CD14-positive monocyte (primary cell): ENCODE measurements at places on chromosomes 5 and 9. TPM values are rescaled to one million over a fixed set of nuclear protein-coding genes. Genes with fewer than 3 reads are reported as not detected.

DNA sequence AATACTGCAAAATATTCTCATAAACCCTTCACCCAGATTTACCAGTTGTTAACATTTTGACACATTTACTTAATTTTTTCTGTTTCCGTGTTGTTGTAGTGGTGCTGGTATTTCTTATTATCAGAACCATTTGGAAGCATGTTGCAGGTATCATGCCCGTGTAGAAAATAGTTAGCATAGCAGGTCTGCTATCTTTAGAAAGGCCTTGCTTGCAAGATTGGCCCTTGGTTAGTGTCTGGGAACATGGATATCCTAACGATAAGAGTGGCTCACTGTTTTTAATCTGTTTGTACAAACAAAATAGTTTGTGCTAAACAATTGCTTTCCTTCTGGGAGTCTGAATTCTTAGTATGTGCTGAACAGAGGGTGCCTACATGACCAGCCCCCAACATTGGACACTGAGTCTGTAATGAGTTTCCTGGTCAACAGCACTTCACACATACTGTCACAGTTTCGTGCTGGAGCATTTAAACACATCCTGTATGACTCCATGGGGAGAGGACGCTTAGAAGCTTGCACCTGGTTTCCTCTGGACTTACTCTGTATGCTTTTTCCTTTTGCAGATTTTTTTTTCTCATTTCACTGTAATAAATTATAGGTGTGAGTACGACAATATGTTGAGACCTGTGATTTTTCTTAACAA lies 66.9 kb downstream of the MAN2A1 start:
- no peak overlapping the region for H3K27ac ChIP-seq
- no peaks in the 10 kb centered on the region for H3K4me1 ChIP-seq
- H3K4me3 ChIP-seq: no peak overlapping the region
- H3K27me3 ChIP-seq: no peaks in the 10 kb centered on the region

DNA sequence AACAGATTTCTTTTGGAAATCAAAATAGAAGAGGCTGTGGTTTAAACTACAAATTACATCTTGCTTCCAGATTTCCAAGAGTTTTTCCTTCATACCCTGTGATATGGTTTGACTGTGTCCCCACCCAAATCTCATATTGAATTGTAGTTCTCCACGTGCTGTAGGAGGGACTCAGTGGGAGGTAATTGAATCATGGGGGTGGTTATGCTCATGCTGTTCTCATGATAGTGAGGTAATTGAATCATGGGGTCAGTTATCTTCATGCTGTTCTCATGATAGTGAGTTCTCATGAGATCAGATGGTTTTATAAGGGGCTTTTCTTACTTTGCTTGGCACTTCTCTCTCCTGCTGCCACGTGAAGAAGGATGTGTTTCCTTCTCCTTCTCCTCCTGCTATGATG lies 687.0 kb upstream of the ZNF608 start:
- no peak for DNase-seq
- H3K27ac ChIP-seq: no peak overlapping the region
- H3K27me3 ChIP-seq: no peaks in the 10 kb centered on the region
- no peak overlapping the region for H3K4me3 ChIP-seq

GRCh38 chr5:154625031-154625430 lies 130.1 kb upstream of the LARP1 start:
- H3K27ac ChIP-seq: no peak overlapping the region
- no peak overlapping the region for H3K4me3 ChIP-seq
- no peak for DNase-seq
- H3K27me3 ChIP-seq: no peaks in the 10 kb centered on the region
- no peaks in the 10 kb centered on the region for H3K4me1 ChIP-seq

Gene ESM1
- not detected for polyA plus RNA-seq

Gene GKAP1
- 0.46 and 1.5 TPM in 2 replicates for polyA plus RNA-seq

DNA sequence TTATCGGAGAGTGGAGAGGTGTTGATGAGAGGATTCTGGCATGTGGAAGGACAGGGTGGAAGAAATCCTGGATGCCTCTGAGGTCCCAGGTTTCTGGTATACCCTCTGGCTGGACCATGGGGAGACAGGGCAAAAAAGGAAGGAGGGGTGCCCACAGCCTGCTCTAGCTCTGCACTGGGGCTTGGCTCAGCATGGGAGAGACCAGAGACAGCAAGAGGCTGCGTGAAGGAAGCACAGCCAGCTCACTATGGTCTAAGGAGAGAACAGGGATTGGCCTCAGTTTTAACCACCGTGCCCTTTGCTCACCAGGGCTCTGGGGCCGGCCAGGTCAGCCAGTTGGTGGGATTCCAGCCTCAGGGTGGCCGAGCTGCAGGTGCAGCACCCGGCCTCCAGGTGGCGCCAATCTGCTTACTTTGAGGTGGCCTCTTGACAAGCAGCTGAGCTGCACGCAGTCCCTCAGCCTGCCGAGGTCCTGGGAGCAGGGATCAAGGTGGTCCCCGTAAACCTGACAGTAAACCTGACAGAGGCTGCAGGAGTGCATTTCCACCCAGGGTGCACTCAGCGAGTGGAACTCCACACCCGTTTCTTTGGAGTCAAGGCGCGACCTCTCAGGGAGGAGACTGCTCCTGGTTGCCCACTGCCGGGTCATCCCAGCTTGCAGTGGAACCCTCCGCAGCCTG lies 25.0 kb upstream of the SPTLC1 start:
- no peaks in the 10 kb centered on the region for H3K36me3 ChIP-seq
- H3K4me1 ChIP-seq: peaks cover 14% of the 10 kb centered on the region
- H3K4me3 ChIP-seq: no peak overlapping the region
- H3K27me3 ChIP-seq: peaks cover 13% of the 10 kb centered on the region

DNA sequence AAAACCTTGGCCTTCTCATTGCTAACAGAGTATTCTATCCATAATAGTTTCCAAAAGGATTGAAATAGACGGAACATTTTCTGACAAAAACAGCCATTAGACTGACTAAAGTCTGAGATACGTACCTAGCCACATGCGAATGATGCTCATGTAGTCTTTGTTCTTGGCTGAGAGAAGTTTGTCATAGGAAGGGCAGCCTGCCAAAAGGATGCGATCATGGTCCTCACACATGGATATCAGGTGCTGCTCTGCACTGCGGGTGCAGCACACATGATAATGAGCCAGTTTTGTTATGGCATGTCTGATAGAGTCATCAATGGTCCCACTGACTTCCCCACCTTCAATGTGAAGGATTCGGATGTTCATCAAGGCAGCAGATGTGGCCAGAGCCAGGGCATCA lies 12.3 kb downstream of the GNE start:
- H3K27ac ChIP-seq: no peak overlapping the region
- H3K27me3 ChIP-seq: no peaks in the 10 kb centered on the region
- peaks cover 38% of the 10 kb centered on the region for H3K36me3 ChIP-seq

- H3K4me3 ChIP-seq: no peak overlapping the region
- no peak overlapping the region for H3K27ac ChIP-seq
- peaks cover 11% of the 10 kb centered on the region for H3K4me1 ChIP-seq
- no peak for DNase-seq
Measured at GRCh38 chr5:10331341-10331796, 22.1 kb upstream of the MARCHF6 start.

- no peaks in the 10 kb centered on the region for H3K4me1 ChIP-seq
- no peak for DNase-seq
- H3K36me3 ChIP-seq: no peaks in the 10 kb centered on the region
- no peak overlapping the region for H3K27ac ChIP-seq
- no peak overlapping the region for H3K4me3 ChIP-seq
- peaks cover 2% of the 10 kb centered on the region for H3K27me3 ChIP-seq
Measured at GRCh38 chr9:110502842-110503241, 76.7 kb downstream of the SVEP1 start.

Gene FABP6
- polyA plus RNA-seq: not detected

DNA sequence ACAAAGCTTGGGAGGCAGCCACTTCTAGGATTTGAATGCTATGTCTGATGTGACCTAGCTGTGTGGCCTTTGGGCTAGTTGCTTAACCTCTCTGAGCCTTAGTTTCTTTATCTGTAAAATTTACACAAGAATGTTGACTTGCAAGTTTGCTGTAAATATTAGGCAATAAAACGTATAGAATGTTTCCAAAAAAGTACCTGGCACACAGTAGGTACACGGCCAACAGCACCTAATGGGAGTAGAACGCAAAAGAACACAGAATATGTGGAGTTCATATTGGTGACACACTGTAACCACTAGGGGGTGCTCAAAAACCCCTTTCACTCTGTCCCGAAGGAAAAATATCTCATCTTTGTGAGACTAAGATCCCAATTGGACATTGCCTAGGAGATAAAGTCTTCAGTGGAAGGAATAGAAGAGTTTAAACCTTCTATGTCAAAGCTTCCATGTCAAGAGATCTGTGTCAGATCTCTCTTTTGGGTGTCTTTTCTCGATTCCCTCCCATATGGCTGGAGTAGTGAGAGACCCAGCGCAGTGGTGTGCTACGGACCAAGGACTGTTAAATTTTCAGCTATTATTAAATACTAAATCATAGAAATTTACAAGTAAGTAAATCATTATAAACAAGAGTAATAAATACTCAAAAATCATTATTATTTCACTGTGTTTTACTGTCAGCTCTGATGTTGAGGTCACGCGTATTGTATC lies 145.4 kb upstream of the RAD23B start:
- no peaks in the 10 kb centered on the region for H3K36me3 ChIP-seq
- H3K27ac ChIP-seq: no peak overlapping the region
- no peaks in the 10 kb centered on the region for H3K27me3 ChIP-seq
- H3K4me1 ChIP-seq: no peaks in the 10 kb centered on the region
- peak; percentile 5 for DNase-seq

GRCh38 chr9:6687180-6687579 lies 41.7 kb upstream of the GLDC start:
- H3K27ac ChIP-seq: no peak overlapping the region
- peaks cover 30% of the 10 kb centered on the region for H3K4me1 ChIP-seq
- H3K27me3 ChIP-seq: no peaks in the 10 kb centered on the region
- DNase-seq: no peak
- no peaks in the 10 kb centered on the region for H3K36me3 ChIP-seq

- no peak overlapping the region for H3K4me3 ChIP-seq
- peaks cover 18% of the 10 kb centered on the region for H3K27me3 ChIP-seq
- no peak overlapping the region for H3K27ac ChIP-seq
- peaks cover 22% of the 10 kb centered on the region for H3K4me1 ChIP-seq
- no peak for DNase-seq
Measured at GRCh38 chr5:172426086-172426485, 28.2 kb downstream of the SH3PXD2B start.

Gene ORM2
- polyA plus RNA-seq: 0.30 TPM

DNA sequence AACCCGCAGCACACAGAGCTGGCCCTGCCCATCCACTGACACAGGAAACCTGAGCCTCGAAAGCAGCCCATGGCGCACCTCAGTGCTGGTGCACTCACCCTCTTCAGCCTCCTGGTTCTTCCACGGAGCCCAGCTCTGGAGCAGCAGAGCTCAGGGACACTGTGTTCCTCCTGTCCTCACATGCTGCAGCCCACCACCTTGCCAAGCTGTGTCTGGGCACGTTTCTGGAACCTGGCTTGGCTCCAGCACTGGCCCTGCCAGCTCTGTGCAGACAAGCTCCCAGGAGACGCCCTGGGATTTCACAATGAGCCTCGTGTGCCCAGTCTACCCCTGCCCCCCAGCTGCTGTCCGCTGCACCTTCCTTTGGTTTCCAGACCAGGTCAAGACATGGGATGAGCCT lies 119.5 kb downstream of the SYK start:
- H3K4me3 ChIP-seq: no peak overlapping the region
- no peaks in the 10 kb centered on the region for H3K36me3 ChIP-seq
- no peaks in the 10 kb centered on the region for H3K4me1 ChIP-seq
- H3K27ac ChIP-seq: no peak overlapping the region
- no peak for DNase-seq
- no peaks in the 10 kb centered on the region for H3K27me3 ChIP-seq

DNA sequence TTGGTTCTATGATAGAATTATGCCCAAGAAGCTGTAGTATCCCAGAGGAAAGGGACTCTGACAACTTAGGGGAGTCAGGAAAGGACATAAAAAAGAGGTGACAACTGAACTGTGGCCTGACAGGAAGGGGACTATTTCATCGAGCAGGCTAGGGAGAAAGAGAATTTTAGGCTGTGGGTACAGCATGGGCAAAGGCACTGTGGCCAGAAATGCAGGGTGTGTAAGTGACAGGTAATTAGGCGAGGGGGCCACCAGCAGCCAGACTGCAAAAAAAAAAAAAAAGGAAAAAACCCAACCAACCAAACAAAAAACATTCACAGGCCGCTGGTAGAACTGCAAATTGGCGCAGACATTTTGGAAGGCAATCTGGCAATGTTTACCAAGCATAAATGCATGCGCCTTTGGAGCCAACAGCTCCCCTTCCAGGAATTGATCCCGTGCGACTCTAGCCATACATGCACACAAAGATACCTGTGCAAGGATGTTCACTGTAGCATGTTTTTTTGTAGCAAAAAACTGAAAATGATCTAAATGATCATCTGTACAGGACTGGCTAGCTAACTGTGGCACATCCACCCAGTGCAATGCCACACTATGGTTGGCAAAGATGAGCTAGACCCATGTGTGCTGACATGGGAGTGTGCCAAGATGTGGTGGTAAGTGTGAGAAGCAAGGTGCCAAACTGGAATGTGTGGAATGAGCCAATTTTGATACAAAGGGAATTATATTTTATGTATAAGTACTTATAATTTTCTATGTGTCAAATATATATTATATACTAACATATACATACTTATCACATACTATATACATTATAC lies 1.1 kb downstream of the EIF4E1B start:
- no peak overlapping the region for H3K4me3 ChIP-seq
- DNase-seq: no peak
- no peaks in the 10 kb centered on the region for H3K36me3 ChIP-seq
- peaks cover 76% of the 10 kb centered on the region for H3K27me3 ChIP-seq
- H3K4me1 ChIP-seq: no peaks in the 10 kb centered on the region

Gene AQP7
- not detected for polyA plus RNA-seq

- no peaks in the 10 kb centered on the region for H3K4me1 ChIP-seq
- no peak for DNase-seq
Measured at GRCh38 chr9:136757751-136758140, 297 bp downstream of the LCN8 start.

GRCh38 chr5:5658226-5658625 lies 235.7 kb downstream of the ICE1 start:
- H3K4me3 ChIP-seq: no peak overlapping the region
- no peaks in the 10 kb centered on the region for H3K36me3 ChIP-seq
- H3K4me1 ChIP-seq: no peaks in the 10 kb centered on the region
- no peaks in the 10 kb centered on the region for H3K27me3 ChIP-seq
- no peak overlapping the region for H3K27ac ChIP-seq

DNA sequence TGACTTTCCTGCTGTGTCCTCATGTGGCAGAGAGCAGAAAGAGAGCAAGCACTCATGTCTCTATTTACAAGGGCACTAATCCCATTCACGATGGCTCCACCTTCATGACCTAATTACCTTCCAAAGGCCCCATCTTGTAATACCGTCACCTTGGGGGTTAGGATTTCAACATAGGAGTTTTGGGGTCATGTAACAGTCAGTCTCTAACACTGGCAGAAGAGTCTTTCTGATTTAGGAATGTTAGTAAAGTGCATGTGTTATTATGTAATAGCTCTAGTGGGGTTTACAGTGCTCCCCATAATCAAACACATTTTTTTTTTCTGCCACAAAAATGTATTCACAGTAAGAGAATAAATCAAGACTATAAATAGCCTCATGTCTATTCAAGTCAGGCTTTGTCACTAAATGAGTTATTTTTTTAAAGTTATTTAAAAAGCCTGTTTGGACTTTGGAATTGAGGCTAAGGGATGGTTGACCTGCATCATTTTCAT lies 19.1 kb downstream of the GALNT10 start:
- DNase-seq: no peak
- no peaks in the 10 kb centered on the region for H3K27me3 ChIP-seq
- H3K27ac ChIP-seq: no peak overlapping the region
- peaks cover 24% of the 10 kb centered on the region for H3K4me1 ChIP-seq
